Smooth muscle cell of the umbilical artery (primary cell): ENCODE measurements at places on chromosomes 16 and 17. TPM values are rescaled to one million over a fixed set of nuclear protein-coding genes. Genes with fewer than 3 reads are reported as not detected.

The KRTAP3-1 gene
- total RNA-seq, result not detected in 2 replicates

The ARL17B gene
- 3.9 and 9.3 TPM in 2 replicates for total RNA-seq

The ZFP3 gene
- 1.2 TPM in 2 replicates for total RNA-seq

The EXOC3L1 gene
- total RNA-seq, result not detected in 2 replicates

The PPY gene
- not detected in 2 replicates for total RNA-seq

The PRR29 gene
- total RNA-seq, result 0.18 and 1.2 TPM in 2 replicates

The ZNF423 gene
- total RNA-seq, result under 0.01 and 0.09 TPM in 2 replicates

The TMEM132E gene
- under 0.01 TPM in 1 of 2 replicates, not detected in the other for total RNA-seq
